ENCODE measurements at places on chromosomes 7 and 10.
A peak's percentile ranks its signal among the peaks of the same experiment; 100 is the strongest.

GRCh38 chr7:157355784-157356511 lies 19.1 kb downstream of the DNAJB6 start:
- no peak for DNase-seq

GRCh38 chr7:23942032-23942431 lies 232.0 kb downstream of the STK31 start:
- no peak for DNase-seq

DNA sequence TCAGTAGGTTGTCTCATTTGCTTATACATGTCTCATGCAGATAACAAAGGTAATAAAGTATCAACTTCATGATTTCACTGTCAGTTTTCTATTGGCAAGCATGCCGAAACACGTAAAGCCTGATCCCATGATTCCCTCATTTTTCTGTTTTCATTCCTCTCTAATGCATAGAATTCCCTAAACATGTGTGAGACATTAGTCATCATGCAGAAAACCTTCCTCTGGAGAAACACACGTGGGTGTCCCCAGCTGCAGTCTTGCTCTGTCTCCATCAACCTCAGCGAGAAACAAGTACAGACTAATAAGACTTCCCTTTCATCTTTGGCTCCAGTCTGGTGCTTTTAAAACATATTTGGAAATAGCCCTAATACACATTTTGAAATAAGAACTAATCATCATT lies 432.7 kb upstream of the VSTM2A start:
- DNase-seq = peak; percentile 60

DNA sequence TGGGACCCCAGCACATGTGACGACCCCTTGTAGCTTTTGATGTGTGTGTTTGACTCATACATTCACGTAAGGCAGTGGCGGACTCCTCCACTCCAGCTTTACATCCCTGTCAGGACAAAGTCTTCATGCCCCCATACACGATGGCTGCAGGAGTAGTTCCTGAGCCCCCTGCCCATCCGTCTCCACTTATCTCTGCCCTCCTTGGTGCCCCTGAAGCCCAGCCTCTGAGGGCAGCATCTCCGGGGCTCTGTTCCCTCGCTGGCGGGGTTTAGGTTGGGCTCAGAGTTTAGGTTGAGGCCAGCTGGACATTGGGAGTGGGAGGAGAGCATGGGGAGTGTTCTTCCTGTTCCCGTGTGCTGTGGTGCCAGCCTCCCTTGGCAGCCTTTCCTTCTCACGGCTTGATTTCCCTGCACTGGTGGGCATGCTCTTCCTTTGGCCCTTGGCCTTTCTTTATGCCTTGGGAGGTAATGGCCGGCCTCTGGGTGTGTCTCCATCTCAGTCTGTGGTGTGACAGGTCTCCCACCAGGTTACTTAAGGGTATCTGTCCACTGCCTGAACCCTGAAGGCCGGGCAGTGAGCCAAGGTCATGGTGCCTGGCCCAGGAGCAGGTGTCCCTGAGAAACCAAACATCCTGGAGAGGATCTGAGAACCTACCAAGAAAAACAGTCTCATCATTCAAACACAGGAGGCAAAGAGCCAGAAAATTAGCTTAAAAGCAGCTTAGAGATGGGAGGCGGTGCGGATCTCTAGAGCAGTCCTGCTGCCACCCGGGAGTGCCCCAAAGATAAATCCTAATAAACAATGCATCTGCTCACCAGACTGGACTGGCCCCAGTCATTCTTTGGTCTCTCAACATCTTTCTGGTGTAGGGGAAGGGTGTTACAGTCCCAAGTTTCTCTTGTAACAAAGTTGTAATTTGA lies 85.5 kb downstream of the GLRX3 start:
- no peak for DNase-seq

- DNase-seq = no peak
These were observed 139.4 kb upstream of the PCDH15 start for GRCh38 chr10:54940418-54940817.

- DNase-seq = no peak
These were observed 66.5 kb downstream of the CDK6 start for GRCh38 chr7:92769844-92770243.

All from RPMI7951 (cell line).